ENCODE measurements at places on chromosomes 1 and 21.

GRCh38 chr1:10592373-10592772 lies 117.6 kb downstream of the PEX14 start:
- DNase-seq: no peak

DNA sequence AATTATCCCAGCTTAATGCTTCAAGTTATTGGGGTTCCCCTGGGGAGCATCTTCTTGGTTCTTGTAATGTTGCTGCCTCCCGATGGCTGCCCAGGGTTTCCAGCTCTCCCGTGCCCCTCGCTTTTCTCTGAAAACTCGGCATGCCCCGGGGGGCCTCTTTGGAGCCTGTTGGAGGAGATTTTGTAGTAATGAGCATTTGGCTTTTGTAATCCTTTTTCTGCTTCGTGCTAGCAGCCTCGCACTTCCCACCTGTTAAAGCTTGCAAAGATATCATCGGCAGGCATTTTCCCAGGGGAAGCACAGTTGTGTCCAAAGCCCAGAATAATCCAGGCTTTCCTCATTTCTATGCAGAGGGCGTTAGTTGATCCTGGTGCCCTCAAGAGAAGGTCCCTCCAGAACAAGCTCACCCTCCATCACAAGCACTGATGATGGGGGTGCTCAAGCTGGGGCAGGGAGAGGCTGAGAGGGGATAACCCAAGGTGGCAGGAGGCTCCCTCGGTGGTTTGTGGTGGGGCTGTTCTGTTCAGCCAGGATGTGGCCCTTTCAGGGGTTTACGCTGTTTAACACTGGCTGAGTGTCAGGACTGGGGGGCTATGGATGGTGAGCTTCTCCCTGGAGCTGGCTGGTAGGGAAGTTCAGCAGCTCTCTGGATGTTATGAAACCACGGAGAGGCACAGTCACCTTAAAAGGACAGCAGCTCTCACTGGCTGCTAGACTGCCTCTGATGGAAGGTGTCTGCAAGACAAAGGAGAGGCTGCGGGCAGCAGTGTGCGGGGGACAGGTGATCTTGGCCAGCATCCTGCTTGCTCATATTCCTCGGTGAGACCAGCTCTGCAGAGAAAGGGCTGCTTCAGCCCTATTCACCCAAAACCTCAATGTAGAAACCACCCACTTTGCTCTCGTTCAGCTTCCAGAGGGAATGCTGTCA lies 477.1 kb upstream of the VAMP3 start:
- DNase-seq: no peak

GRCh38 chr1:58879464-58879863 lies 95.6 kb upstream of the JUN start:
- DNase-seq: no peak

- no peak for DNase-seq
Measured at GRCh38 chr1:222540598-222540995, 7.3 kb downstream of the HHIPL2 start.

- DNase-seq: no peak
Measured at GRCh38 chr1:228978484-228979324, 243.4 kb downstream of the RHOU start.

DNA sequence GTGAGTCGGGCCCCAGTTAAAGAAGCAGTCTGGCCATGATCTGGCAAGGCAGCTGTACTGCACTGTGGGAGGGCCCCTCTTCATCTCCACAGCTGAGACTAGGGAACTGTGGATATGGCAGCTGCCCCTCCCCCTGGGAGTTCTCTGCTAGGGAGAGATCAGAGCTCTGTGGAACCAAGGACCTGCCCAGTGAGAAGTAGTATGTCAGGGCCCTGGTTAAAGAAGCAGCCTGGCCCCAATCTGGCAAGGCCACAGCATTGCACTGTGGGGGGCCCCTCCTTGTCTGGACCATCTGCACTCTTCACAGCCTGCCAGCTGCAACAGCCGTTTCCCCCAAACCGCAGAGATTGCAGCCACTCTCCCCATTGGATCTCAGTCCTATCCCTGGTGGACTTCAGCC lies 208.5 kb downstream of the DNAH14 start:
- no peak for DNase-seq

DNA sequence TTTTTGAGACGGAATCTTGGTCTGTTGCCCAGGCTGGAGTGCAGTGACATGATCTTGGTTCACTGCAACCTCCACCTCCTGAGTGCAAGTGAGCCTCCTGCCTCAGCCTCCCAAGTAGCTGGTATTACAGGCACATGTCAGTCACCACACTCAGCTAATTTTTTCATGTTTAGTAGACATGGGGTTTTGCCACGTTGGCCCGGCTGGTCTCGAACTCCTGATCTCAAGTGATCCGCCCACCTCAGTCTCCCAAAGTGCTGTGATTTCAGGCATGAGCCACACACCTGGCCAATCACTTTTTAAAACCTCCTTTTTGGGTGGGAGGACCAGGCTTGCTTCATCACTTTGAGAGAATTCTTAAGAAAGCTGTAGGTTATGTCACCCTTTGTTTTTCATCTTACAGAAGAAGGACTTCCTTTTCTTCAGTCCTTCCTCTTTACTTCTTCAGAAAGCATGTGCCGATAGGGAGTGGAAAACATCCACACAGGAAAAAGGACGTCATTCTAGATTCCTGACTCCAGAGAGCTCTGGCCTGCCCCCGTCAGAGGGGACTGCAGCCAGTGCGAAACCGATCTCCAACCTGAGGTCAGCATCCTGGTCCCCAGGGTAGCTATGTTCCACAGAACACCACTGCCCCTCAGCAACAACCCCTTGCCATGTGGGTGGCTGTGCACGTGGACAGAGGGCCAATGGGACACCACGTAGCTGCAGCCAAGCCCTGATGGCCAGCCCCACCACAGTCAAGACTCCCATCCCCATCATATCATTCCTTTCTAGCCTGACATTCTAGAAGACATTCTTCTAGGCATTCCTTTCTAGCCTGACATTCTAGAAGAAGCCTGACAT lies 21.9 kb downstream of the NCF2 start:
- no peak for DNase-seq

DNA sequence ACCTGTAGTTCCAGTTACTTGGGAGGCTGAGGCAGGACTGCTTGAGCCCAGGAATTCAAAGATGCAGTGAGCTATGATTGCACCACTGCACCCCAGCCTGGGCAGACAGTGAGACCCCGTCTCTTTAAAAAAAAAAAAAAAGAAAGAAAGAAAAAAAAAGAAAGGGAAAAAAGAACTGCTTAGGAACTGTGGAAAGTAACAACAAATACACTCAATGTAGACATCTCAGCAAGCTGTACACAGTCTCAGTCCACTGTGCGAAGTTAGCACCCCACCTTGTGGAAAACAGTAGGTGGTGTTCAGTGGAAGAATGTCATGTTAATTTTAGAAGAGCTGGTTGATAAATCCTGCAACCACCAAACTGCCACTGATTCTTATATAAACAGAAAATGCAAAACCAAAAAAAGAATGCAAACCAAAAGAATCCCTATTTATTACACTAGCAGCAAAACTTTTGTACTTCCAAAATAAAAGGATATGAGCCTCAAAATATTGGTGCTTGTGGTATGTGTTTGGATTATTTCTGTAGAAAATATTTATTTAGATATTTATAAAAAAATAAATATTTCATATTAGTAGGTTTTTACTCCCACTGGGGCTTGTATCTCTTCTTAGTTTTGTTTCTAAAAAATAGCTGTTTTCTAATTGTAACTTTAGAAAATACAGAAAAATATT lies 31.1 kb downstream of the ALG14 start:
- DNase-seq: no peak

- no peak for DNase-seq
Measured at GRCh38 chr1:229693129-229693900, 67.3 kb downstream of the URB2 start.

DNA sequence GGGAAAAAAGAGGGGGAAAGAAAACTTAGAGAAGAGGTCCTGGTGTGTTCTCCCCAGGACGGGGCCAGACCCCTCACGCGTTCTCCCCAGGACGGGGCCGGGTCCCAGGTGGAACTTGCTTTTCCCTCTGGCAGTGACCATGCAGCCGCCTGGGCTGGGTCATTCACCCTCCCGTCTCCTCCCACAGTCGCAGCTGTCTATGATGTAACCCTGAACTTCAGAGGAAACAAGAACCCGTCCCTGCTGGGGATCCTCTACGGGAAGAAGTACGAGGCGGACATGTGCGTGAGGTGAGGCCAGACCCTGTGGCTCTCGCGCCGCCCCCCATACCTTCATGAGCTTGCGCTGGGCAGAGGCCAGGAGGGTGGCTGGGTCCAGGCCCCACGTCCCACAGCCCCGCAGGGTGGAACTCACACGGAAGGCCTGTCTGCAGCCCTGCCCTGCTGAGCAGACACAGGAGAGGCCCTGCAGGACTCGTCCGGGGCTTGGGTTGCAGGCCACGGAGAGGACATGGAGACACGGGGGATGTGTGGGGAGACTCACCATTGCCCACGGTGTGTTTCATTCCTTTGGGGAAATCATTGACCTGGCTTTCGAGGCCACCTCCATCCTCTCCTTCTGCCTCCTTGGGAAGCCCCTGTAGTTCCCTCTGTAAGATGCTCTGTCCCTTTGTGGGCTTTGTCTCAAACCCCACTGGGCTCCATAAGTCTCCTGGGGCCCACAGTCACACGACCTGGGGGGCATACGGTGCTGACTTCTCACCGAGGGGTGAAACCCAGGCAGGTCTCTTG lies 40.7 kb upstream of the TRAPPC10 start:
- no peak for DNase-seq

GRCh38 chr21:34554227-34554626 lies 42.2 kb upstream of the KCNE1 start:
- no peak for DNase-seq

- DNase-seq: no peak
Measured at GRCh38 chr1:172018727-172019311, 177.5 kb downstream of the DNM3 start.

DNA sequence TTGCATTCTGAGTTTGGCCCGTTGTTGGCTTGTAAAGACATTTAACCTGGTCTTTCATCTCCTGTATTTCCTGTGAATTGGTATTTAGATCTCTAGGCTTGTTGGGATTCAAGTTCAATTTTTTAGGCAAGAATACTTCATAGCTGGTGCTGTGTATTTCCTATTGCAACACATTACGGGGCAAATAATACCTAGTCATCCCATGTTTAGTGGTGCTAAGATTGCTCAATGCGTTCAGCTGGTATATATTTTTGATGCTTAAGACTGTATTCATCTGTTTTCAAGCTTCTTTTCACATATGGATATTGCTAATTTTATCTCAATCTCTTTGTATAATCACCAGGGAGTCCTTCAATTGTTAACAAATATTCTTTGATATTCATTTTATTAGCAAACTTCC lies 87.5 kb upstream of the ZBTB18 start:
- no peak for DNase-seq

DNA sequence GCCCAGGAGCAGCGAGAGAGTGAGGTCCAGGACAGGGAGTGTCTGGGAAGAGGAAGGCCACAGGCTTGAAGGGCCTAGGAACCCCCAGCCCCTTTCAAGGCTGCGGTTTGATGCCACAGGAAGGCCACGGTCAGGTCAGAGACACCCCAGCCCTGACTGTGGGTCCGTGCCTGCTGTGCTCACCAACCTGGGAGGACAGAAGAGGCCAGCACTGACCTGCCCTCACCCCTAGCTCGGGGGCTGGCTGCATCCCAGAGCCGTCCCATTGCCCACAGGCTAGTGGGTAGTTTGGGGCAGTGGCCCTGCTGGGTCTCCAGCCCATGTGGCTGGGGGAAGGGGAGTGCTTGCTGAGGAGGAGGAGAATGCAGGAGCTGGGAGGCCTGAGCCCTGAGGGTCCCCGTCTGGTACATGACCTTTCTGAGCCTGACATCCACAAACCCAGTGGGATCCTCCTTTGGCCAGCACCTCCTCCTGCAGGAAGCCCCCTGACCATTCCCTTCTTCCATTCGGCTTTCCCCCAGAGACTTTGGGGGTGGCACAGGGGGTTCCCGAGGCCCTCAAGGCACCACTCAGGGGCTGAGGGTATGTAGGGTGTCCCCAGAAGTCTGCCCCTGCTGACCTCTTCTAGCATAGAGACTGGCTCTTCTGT lies 54.3 kb downstream of the WNT9A start:
- no peak for DNase-seq

DNA sequence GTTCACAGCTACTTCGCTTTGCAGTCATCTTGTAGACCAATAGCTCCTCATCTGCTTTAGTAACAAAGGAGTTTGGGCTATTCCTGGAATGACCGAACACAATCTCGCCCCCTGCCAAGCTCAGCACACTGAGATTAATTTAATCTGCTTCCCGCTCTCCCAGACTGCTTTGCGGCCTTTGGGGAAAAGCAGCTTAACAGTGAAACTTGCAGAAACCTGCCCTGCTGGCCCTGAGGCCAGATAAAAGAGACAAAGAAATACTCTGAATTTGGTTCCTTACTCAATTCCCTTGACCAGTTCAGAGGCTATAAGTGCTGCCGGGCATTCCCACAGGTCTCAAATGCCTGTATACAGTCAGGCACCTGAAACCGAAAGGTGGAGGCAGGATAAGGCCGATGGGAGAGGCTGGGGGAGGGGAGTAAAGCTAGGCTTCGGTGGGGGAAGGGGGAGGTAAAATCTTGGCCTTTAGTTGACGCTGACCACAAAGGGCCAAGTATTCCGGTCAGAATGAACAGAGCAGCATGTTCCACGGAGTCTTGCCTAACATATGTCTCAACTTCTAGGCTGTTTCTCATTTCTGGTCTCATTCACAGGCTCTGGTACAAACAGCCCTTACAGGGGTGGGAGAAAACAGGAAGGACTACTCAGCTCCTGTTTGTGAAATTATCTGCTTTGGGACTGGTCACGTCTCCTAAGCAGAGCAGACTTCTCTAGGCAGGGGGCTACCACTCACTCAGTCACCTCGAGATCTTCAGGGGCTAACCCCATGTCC lies 17.7 kb upstream of the A3GALT2 start:
- no peak for DNase-seq

All from stimulated activated CD4-positive, alpha-beta T cell treated with anti-CD3 and anti-CD28 coated beads, Interleukin-12 subunit alpha, Interleukin-12 subunit beta, amount 100 ng/mL, for 24 hours (primary cell).